NCI-H2029 (cell line): ENCODE measurements at places on chromosomes 3 and 15.

DNA sequence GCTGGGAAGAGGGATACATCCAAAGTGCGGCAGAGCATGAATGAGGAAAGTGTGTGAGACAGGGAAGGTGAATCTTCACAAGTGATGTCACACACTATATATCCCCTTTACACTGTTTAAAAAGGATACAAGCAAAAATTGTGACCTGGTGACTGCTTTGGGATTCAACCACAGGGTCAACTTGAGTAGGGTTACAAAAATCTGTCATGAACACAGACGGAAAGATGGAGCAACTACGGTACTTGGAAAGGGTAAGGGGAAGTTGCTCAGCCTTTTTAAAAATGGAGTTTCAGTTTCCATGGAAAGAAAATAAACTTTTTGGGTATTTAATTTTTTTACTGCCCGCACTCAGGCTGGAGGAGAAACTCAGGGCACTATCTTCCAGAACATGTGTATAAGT, 60.3 kb downstream of the B3GNT5 start:
- no peak for DNase-seq

DNA sequence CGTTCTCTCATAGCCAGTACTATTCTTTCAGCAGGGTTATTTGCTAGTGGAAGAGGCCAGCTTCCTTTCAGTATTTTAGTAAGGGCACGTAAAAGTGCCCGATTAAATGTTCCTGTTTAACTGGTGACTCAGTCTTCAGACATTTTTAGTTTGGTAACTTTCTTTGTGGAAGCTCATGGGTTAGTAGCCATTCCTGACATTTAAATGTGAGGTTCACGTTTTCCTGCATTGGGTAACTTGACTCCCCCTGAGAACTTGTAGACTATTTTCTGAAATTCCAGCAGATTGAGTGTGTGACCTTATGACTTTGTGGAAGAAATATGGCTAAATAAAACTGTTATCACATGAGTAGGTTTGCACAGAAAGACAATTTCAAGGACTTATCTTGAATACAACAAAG, 16.9 kb downstream of the ABHD2 start:
- DNase-seq = no peak

- no peak for DNase-seq
Observed at GRCh38 chr15:42632105-42632675, 56.8 kb downstream of the STARD9 start.

DNA sequence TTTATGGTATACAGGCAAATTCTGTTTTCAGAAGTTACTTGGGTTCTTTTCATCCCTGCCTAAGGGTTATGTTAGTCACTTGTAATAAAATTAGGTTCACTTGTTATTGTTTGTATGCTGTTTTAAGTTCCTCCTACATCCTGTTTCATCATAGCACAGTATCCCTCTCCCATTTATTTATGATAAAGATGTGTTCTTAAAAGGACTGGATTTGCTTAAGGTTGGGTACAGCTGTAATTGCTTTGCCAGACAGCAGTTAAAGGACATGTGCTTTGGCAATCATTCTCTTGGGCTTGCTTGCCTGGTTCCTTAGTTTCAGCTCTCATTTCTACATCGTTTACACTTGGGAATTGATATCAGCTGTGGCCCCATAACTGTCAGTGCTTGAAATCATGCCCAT, 11.7 kb downstream of the ATP2C1 start:
- no peak for DNase-seq

GRCh38 chr15:87682527-87682926, 574.0 kb downstream of the NTRK3 start:
- no peak for DNase-seq

GRCh38 chr3:40414270-40414669, 27.3 kb downstream of the ENTPD3 start:
- DNase-seq = peak; percentile 39

GRCh38 chr3:25817107-25817506, 27.2 kb downstream of the OXSM start:
- no peak for DNase-seq

GRCh38 chr15:77762747-77763355, 130.1 kb upstream of the LINGO1 start:
- DNase-seq = no peak

DNA sequence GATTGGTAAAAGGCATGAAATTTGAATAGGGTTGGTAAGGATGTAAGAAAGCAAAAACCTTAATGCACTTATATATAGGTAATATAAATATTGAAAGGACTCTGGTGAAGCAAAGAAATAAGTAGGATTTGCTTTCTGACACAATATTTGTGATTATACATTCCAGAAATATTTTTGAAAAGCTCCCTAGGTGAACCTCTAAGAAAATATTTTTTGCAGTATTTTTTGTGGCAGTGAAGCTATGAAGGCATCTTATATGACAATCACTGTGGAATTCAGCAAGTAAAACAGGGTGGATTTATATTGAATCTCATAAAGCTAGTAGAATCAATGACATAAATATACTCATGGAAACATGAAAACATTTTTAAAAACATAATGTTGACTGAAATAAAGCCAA, 119.6 kb upstream of the EPHA3 start:
- DNase-seq = no peak

- no peak for DNase-seq
Observed at GRCh38 chr3:133387341-133387740, 12.5 kb upstream of the BFSP2 start.

DNA sequence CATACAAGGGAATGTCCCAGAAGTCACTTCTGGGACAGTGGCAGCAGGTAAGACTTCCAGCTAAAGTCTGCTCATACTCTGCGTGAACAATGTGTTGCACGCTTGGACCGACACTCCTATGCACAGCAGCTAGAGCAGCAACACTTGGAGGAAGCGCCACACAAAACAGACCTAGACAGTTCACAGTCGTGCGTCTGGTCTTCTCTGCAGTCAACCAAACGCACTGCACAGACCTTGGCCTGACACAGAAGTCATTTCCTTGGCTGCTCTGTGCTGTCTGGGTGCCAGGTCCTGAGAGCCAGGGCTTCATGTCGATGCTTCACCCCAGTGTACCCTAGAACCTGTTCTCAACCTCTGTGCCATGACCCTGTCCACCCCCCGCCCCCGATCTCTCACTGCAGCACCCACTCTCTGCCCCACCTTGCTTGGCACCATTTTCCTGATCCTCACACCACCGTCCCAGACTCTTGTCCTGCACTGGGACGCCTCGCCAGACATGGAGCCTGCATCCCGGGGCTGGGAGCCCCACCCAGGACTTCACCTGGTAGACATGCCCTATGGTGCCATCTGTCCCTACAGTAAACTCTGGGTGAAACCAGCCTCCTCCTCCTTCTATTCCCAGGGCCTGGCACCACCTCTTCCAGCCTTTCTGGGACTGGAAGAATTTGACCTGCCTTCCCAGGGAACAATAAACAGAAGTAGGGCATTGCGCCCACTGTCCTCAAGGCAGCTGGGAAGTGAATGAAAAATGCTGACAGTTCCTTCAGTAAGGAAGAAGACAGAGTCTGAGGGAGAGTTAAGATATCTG, 3.1 kb downstream of the ATP10A start:
- no peak for DNase-seq

DNA sequence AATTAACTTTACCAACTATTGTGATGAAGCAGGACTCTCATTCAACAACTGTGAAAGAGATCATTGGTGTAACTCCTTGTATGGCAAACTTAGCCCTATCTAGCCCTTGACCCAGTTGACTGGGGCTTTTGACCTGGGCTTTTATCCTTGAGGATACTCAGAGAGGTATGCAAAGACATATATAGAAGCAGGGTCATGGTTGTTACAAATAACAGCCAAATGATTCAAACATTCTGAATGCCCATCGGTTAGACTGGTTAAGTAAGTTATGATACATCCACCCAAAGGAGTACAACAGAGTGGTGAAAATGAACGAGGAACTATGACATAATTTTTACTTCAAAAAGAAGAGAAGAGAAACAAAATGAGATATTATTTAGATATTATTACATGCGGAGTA, 38.2 kb upstream of the ALDH1A3 start:
- no peak for DNase-seq

DNA sequence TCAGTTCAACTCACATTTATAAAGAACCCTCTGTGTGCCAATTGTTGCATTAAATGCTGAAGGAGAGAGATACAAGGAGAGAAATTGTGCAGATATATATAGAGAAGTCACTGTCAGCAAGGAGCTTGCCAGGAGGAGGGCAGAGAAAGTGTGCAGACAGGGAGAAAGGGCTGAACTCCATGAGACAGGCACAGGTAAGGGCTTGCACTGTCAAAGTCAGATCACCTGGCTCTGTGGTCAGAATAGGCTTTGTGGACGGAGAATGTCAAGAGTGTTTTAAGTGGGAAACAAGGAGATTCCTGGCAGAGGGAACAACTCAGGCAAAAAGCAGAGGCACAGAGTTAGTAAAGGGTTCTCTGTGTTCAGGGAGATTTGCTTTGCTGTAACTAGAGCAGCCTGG, 303.0 kb upstream of the TPRG1 start:
- peak; percentile 60 for DNase-seq

DNA sequence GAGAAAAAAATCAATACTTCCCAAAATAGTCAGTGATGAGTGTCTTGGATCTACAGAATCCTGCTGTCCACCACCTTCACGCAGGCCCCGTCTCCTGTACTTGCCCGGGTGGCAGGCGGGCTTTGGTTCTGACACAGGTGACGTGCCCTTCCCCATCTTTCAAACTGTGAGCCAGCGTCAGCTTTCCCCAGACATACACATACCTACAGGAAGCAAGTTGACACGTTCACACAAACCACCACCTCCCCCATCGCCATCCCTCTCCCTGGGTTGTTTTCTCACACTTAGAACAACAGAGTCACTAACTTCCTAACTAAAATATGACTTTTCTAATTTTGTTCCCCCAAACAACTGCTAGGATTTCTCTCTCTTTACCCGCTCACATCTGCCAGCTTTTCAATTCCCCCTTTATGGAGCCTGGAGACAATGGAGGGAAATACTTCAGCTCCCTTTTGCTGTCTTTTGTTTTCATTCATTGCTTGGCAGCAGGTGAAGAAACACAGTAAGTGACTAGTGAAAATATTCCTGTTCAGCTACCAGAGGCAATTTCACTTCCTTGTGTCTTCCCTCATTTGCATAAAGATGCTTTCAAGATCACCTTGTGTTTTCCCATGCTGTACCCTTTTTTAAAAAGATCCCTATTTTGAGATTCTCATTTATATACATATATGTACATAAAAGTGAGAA, 248.3 kb downstream of the SLCO3A1 start:
- no peak for DNase-seq

DNA sequence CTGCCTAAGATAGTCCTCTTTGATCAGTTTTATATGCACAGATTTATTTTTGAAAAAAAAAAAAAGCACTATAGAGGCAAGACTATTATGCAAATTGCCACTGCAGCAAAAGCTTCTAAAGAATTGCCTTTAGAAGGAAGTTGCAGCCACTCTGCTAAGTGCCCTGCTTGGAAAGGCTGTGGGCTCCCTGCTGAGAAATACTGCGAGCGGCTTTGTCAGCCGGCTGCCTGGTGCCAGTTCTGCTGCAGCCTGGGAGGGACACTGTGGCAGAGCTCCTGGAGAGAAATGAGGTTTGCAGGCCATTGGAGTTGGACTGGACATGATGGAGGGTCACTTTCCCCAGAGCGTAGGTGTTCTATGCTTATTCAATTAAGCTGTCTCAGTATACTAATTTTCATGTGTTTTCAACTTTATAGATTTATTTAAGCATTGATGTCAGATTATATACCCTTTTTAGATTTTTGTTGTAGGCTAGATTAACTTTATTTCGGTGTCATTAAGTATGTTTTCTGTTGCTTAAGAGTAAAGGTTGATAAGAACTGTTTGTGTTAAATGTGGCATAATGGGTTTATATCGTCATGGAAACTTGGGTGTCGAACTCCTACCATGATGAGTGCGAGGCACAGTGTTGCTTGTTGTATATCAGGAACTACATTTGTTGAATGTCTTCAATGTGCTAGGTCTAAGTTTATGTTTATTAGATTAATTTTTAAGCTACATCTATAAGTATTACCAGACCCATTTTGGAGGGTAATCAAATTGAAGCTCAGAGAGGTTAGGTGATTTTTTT, 6.6 kb downstream of the MAP2K5 start:
- no peak for DNase-seq

- DNase-seq = no peak
Observed at GRCh38 chr3:40770061-40770460, 245.3 kb downstream of the ZNF621 start.

DNA sequence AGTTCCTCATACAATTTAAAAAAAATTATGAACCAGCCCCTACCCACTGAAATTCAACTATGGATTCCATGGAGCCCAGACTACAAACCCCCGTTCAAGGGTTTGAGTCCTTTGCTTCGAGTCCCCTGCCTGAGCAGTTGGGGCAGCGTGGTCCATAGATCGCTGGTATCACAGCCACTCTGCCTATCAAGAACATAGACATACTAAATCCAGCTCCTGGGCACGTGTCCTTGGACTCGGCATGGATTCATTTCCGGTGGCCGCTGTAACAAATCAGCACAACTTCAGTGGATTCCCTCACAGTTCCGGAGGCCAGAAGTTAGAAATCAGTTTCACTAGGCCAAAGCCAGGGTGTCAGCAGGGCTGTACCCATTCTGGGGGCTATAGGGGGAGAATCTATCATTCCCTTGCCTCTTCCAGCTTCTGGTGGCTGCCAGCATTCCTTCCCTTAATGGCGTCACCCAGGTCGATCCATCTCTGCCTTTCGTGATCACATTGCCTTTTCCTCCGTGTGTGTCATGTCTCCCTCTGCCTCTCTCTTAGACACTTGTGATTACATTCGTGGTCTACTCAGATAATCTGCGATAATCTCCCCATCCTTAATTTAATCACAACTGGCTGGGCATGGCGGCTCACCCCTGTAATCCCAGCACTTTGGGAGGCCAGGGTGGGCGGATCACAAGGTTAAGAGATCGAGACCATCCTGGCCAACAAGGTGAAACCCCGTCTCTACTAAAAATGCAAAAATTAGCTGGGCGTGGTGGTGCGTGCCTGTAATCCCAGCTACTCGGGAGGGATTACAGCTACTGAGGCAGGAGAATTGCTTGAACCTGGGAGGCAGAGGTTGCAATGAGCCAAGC, 4.6 kb upstream of the TMEM44 start:
- no peak for DNase-seq

GRCh38 chr3:105853801-105854432, 14.9 kb downstream of the CBLB start:
- DNase-seq = no peak

DNA sequence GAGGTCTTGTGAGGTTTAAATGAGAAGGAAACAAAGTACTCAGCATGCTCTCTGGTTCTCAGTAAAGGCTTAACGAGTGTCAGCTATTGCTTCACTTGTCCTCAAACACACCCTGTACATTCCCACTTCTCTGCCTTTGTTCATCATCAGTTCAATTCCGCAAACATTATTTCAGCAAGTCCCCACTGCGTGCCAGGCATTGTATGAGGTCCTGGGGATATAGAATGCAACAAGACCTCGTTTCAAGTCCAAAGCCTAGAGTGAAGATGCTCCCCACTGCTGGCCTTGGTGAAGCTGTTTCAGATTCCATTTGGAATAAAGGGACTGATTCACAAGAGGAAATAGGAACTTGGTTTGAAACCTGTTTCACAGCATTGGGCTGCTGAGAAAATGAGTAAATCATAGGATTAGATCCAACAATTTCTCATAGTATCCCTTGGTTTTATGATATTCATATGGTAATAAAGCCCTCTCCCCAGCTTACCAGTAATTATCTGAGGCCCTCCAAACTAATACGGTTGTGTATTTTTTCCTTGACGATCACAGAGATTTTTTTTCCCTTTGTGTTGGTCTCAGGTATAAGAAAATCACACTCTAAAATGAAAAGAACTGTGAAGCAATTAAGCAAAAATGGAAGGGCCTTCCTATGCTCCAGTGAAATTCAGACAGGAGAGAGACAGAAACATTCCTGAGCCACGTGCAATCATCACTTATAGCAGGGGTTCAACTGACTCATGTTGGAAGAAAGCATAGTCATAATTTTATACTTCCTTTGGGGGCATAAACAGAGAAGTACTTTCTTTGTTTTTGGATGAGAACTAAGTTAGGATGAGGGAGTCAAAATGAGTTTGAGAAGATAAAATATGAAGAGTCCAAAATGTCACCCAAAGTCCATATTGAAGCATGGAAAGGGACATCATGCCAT, 258.6 kb downstream of the RORA start:
- no peak for DNase-seq
